Left renal cortex interstitium (tissue), 4 donors: ENCODE measurements at places on chromosomes 2 and 18.

GRCh38 chr2:216622526-216622925 is 10.7 kb upstream of the IGFBP2 start:
- DNase-seq = no peak

DNA sequence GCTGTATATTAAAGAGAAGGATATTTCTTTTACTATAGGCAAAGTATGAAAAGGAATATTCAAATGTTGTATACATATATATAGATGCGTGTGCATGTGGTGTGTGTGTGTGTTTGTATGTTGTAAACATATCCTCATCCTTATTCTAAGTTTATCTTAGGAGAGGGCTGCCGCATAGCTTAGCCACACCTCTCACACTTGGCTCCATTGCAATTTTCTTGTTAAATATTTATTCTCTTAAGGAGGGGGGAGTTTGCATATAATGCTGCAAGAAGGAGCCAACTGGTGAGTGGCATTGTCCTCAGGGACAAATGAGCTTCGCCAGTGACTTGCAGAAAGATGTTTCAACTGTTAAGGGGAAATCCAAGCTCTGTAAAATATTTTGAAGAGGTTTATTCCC is 360.1 kb upstream of the RND3 start:
- no peak for DNase-seq

DNA sequence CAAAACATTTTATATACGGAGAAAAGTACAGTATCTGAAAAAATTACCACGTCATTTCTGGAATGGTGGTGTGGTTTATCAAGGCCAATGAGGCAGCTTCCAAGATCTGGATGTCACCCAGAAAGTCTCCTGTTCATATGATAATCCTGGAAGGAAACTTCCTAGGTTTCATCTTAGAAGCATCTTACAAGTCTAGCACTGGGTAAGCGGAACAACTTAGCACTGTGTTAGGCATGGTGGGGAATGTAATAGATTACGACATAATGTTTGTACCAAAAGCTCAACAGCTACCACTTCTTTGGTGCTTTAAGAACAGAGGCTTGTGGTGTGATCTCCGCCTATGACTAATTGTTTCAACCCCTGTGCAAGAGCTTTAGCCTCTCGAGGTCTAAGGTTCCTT is 63.1 kb upstream of the LYPD1 start:
- no peak for DNase-seq

- no peak for DNase-seq
Measured at GRCh38 chr18:37391698-37392548, 173.7 kb downstream of the CELF4 start.

GRCh38 chr2:46298272-46298521 is 990 bp downstream of the EPAS1 start:
- DNase-seq = no peak

DNA sequence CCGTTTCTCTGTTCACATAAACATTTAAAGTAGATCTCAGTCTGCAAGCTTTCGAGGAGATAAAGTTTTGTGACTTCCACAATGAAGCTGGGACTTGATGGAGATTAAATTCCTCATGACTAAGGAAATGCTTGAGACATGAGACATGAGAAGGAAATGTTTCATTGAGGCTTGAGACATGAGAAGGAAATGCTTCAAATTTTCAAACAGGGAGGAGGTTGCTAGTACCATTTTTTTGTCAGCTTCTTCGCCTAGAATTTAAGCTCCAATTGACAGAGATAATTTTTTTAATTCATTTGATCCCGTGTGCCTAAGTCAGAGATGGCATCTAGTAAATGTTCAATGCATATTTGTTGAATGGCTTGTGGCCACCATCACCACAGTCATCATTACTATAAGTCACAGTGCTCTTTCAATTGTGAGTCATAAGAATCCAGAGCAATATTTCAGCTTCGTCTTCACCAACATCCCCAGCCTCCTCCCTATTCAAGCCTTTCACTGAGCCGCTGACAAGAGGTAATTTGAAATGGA is 543 bp upstream of the MARCHF4 start:
- DNase-seq = no peak

DNA sequence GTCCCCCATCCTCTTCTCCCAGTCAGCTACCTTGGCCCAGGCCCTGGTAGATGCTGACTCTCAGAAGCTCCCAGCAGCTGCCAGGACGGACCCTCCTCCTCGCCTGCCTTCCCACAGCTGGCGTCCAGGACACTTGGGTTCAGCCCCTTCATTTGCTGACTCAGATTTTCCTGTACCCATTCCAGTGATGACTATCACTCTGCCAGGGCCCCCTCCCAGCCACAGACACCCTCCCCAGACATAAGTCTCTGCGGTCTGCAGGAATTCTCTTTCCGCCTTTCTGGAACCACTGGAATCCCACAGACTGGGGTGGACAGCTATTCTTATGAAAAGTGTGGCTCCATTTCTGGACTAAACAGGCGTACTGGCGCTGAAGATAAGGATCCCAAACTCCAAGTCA is 260.3 kb upstream of the EPAS1 start:
- DNase-seq = no peak

GRCh38 chr2:24592441-24593100 is 101.5 kb downstream of the NCOA1 start:
- no peak for DNase-seq

DNA sequence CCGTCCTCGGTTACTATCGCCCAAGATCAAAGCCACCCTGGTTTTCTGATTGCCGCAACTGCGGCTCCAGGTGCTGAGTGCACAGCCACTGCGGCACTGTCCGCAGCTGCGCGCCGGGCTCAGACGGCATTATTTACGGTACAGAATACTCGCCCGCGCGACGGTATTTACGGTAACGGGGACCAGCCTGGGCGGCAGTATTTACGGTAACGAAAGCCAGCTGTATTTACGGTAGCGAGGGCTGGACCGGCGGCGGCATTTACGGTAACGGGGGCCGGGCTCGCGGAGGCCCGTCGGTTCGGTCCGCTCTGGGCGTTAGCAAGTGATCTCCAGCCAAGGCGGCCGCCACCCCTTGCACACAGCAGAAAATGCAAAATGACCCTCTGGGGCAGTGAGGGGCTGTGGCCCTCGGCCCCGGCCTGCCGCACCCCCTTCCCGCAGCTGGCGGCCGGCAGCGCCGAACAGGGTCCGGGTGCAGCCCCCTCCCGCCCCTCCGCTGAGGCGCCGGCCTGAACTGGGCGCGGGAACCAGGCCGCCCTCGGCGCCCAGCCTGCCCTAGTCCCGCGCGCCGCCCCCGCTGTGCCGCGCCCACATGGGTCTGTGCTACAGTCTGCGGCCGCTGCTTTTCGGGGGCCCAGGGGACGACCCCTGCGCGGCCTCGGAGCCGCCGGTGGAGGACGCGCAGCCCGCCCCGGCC is at the start of gene GNAL:
Gene GNAL, plus strand, starts transcription at position 293 of the 697 bp plus-strand sequence. Its CDS starts 300 bp downstream, at position 593.
- peak; percentile 76 for DNase-seq

DNA sequence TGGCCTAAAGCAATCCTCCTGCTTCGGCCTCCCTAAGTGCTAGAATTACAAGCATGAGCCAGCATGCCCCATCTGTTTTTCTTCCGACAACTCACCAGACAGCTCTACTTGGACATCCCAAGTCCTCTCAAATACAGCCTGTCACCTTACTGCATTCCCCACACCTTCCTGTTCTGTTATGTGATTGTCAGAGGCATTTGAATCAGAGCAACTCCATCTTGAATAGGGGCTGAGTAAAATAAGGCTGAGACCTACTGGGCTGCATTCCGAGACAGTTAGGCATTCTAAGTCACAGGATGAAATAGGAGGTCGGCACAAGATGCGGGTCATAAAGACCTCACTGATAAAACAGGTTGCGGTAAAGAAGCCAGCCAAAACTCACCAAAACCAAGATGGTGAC is 17.3 kb downstream of the ACVR1 start:
- DNase-seq = no peak

GRCh38 chr18:49970319-49970718 is 157.0 kb upstream of the ACAA2 start:
- no peak for DNase-seq

- no peak for DNase-seq
Measured at GRCh38 chr2:235806986-235807750, 313.3 kb downstream of the AGAP1 start.
